Aortic smooth muscle cell (primary cell): ENCODE measurements at places on chromosomes 6 and 20. TPM values are rescaled to one million over a fixed set of nuclear protein-coding genes. Genes with fewer than 3 reads are reported as not detected.

The TBXT gene
- not detected in 2 replicates for total RNA-seq

The TPX2 gene
- total RNA-seq, result 37.1 and 41.0 TPM in 2 replicates

The BPI gene
- total RNA-seq, result 0.50 and 0.79 TPM in 2 replicates

The LY6G6F gene
- not detected in 2 replicates for total RNA-seq

The DSP gene
- total RNA-seq, result 0.25 and 0.53 TPM in 2 replicates
